ENCODE measurements at places on chromosomes 2 and 18.

- DNase-seq, result no peak
Measured at GRCh38 chr2:42872721-42873120, 80.3 kb upstream of the HAAO start.

GRCh38 chr2:67702284-67702683, 305.2 kb downstream of the ETAA1 start:
- no peak for DNase-seq

GRCh38 chr2:73718421-73718820, 18.7 kb downstream of the TPRKB start:
- DNase-seq, result no peak

DNA sequence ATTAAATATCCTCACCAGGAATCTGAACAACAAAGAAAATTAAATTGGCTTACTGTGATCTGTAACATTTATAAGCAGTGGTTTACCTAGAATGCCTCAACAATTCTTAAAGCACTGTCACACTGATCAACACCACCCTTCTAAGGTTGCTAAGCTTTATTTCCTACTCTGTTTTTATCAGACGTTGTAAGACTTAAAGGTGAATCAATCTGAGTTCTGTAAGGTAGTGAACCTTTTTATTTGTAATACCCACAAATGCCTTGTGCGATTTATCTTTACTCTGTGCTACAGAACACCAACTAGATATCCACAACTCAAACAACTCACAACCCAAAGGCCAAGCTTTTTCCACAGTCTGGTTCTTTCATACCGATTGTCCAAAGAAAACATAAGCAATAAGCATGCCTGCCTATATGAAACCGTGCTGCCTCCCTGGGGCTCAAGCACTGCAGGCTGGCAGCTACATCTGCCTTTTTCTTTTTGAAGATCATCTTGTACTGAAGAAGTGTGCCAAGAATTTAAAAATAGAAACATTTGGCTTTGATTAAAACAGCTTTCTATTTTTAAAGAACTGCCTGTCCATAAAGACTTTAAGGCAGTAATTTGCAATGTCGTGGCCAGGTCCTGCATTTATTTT, 490.7 kb downstream of the NUP35 start:
- DNase-seq, result no peak

GRCh38 chr2:112791019-112791418, 6.7 kb upstream of the IL1A start:
- no peak for DNase-seq

DNA sequence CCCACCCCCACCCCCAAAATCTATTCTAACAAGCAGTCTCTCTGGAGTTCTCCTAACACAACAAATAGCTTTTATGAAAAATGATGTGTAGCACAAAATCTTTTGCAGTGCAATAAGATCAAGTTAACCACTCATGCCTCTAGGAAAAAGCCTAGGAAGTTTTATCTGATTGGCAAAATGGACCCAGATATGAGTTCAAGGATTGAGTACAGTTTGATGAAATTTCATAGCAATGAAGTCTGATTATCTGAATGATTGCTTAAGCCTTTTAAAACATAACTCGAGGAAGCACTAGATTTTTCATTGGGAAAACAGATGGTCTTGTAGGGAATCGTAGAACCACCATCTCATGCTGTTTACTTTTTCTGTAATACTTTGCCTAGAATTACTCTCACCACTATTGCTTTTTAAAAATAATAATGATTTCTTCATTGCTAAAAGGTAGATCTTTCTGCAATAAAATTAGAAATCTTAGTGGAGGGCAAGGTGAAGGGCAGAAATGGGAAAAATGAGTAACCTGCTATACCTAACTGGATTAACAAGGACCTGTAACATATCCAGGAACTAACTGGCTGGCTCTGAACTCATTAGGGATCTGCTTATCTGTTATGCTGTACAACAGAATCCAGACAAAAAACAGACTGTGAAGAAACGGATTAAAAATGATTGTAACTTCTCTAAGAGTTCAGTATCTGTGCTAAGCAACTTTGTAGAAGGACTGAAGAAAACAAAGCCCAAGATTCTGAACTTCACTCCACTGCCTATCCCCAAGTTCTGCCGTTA, 73.7 kb upstream of the ETAA1 start:
- DNase-seq, result no peak

- DNase-seq, result no peak
Measured at GRCh38 chr2:157185476-157186227, 71.9 kb upstream of the GALNT5 start.

DNA sequence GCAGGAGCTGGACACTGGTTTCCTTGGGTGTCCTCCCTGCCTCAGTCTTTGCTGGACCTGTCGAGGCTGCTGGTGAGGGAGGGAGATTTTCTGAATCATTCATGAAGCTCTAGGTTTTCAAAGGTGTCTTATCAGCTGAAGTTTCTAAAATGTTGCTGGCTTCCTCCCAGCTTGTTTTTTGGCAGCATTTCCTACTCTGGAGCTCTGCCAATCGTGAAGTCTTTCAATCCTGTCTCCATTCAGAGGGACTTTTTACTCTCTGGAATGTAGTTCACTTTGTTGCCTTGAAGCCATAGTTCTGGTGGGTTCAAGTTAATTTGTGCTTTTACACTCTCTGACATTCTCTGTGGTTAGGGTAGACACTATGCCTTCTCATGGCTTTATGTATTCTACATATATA, 23.9 kb downstream of the SNTG2 start:
- no peak for DNase-seq

- DNase-seq, result no peak
Measured at GRCh38 chr18:8869696-8870095, 164.3 kb downstream of the MTCL1 start.

- DNase-seq, result no peak
Measured at GRCh38 chr18:57906852-57907251, 103.7 kb upstream of the ATP8B1 start.

GRCh38 chr18:13366541-13366940, 148.0 kb downstream of the LDLRAD4 start:
- no peak for DNase-seq

- no peak for DNase-seq
Measured at GRCh38 chr2:196941398-196942078, 15.0 kb upstream of the PGAP1 start.

DNA sequence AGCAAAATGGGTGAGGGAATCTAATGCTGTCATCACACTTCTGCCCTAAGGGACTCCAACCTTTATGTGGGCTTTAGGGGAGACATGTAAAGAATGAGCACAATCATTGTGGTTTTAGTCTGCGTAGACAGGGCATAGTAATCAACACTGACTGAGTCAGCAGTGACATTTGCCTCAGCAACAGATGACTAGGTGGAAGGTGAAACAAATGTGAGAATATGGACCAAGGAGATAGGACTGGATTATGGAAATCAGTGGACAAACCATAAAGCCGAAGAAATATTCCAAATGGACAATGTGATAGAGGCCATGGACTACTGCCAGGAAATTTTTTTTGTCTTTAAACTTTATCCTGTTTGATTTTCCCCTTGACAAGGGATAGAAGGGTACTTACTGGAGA, 83.9 kb downstream of the PDK1 start:
- DNase-seq, result peak; percentile 18

GRCh38 chr2:68124321-68124720, 33.4 kb upstream of the PNO1 start:
- DNase-seq, result no peak

DNA sequence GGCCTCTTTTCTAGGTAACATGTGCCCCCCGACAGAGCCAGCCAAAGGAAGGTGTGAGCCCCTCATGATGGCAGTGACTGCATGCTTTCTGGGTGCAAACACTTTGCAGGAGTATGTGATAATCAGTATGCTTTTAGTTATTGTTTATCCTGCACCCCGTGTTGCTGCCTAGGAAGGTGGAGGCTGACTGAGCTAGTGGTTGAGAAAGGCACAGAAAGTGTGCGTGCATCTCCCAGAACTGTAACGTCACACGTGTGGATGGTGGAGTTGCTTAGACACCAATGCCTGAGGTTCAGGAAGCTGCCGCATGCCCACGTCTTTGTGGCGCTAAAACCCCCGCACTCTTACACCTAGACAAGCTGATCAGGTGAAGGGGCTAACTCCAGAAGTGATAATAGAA, 580 bp downstream of the MC2R start:
- no peak for DNase-seq

DNA sequence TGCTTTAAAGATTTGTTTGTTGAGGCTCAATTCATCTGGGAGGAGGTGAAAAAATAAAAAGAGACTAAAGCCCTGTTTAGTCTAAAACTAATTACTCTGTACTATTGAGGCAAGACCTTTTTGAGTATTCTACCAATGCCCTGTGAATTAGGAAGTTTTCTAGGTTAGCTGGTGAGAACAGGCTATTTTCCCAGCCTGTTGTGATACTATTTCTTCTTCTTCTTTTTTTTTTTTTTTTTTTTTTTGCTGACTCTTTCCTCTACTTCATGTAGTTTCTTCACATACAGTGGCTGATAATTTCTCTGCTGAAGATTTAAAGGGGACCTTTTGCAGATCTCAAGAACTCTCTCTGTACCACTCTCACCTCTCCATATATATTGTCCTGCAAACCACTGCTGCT, 8.8 kb upstream of the TMEM87B start:
- no peak for DNase-seq

- no peak for DNase-seq
Measured at GRCh38 chr2:175624211-175624761, 377.8 kb downstream of the LNPK start.

GRCh38 chr2:8515864-8516533, 165.9 kb upstream of the ID2 start:
- peak; percentile 10 for DNase-seq

GRCh38 chr2:69645031-69645431, 1.5 kb upstream of the AAK1 start:
- DNase-seq, result peak; percentile 55

Data from T-helper 2 cell treated with Interferon-gamma antibody and Interleukin-4, amounts not matched to agents 5 μg/mL and 100 μg/mL, for 36 hours (primary cell).